ENCODE measurements at places on chromosomes 6 and 20.

- no peak for DNase-seq
Observed at GRCh38 chr6:13453153-13453552, 34.2 kb downstream of the GFOD1 start.

DNA sequence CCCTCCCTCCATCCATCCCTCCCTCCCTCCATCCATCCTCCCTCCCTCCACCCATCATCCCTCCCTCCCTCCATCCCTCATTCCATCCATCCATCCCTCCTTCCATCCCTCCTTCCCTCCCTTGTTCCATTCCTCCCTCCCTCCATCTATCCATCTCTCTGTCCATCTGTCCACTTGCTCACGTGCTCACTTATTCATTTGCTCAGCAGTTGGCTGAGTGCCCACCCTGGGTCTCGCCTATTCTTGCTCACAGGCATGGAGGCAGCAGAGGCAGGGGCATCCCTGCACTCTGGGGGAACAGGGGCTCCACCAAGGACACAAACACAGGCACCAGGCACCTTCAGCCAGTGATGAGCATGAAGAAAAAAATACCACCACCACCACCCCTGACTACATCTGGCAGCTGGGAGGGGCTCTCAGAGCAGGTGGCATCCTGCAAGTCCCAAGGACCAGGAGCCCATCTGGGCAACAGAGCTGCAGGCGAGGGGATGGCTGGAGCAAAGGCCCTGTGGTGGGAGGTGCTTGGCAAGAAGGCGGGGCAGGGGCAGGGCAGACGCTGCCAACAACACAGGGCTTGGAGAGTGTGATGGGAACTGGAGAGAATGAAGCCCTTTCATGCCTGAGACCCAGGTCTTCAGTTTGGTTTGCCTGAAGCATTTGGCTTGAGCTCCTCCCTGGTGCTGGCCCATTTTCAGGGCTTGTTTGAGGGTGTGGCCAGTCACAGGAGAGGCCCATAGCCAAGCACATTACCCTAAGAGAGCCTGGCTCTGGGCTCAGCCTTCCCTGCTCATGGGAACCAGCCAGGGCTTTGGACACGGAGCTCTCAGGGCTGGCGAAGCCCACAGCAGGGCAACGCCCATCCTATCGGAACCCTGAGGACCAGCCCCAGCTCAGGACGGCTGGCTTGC lies 40.2 kb upstream of the MRGBP start:
- no peak for DNase-seq

DNA sequence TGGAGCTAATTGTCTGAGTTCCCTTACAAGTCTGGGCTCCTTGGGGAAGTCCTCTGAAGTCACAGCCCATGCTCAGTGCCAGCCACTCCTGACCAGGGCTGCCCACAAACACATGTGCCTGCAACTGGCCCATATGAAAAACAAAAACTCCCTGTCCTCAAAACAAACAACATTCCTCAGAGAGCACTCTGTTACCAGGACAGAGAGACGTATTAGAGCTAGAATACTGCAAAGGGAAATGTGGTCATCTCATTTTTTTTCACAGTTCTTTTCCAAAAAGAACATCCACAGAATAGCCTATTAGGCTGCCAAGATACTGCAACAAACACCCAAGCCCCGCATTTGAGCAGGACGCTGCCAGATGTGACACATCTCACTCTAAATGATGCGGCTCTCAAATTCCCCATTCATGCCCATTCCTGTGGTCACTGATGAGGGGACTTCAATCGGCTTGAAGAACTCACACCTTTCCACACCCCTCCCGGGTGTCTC lies 71.1 kb downstream of the SLC22A23 start:
- no peak for DNase-seq

- DNase-seq = no peak
Observed at GRCh38 chr20:47070176-47070575, 175.5 kb downstream of the EYA2 start.

DNA sequence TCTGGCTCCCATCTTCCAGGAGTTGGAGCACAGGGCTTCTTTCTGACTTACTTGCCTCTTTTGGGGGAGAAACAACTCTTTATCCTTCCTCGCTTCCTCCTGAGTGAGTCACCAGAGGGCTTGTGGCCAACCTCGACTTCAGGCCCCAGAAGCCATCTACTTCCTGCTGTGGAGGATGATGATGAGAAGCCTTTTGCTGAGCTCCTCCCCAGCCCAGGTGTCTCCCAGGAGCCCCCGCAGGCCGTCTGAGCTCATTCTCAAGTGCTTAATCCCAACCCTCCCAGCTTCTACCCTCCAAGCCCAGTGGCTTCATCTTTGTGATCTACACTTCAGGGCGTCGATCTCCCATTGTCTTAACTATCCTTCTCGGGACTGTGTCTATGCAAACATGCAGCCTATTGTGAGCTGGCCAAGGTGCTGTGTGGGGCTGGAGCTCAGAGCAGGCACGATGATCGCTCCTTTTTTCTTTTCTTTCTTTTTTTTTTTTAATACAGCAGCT lies 27.9 kb downstream of the SDCBP2 start:
- DNase-seq = no peak

DNA sequence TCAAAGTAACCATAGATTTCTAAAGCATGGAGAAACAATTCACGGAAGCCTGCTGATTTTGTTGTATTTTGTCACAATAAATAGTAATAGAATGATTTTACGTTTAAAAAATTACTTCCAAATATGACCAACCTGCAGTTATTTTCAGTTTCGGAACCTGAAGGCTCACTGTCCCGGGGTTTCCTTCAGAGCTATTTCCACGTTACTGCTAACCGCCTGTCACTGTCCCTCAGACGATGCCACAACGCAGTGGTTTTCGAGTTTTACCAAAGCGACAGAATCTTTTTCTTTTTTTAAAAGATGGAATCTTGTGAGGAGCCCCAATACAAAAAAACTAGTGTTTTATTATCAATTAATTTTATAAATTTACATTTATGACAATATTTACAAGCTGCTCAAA lies 40.5 kb downstream of the PSMG4 start:
- no peak for DNase-seq

GRCh38 chr6:27049863-27050781 lies 197.4 kb upstream of the PRSS16 start:
- no peak for DNase-seq

- no peak for DNase-seq
Observed at GRCh38 chr6:103858003-103858402, 1001.7 kb downstream of the HACE1 start.

DNA sequence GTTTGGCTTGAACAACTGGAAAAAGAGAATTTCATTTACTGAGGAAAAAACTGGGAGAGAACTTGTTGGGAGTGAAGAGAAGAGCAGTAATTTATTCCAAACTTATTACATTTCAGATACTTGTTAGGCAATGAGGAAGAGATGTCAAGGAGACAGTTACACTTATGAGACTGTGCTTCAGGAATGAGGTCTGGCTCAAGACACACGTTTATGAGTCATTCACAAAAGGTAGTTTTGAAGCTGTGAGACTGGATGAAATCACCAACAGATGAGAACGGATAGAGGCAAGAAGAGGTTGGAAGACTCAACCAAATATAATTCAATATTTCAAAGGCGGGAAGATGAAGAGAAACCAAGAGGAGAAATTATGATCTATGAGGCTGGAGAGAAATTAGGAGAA lies 70.6 kb upstream of the DEFB112 start:
- DNase-seq = no peak

DNA sequence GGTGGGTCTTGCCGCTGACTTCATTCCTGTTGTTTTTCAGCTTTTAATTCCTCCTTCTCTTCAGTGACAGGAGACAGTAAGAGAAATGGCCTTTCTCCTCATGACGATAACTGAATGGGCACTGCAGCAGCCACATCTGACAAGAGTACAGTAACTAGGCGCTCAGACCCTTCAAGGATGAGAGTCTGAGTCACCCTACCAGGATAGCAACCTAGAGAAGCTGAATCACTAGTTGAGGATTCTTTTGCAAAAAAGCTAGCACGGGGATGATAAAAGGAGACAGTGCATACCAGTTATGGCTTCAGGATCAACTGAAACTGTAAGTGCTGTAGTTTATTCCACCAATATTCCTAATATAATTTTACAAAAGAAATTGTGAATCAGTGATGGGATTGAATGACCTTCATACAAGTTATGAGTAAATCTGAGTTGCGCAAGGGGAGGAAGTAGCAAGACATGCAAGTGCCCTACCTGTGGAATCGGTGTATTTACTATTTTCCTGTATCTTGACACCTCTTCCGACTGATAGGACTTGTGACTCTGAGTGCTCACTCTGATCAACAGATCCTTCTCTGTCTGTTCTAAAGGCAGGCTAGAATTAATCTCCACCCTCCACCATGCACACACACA lies 161.8 kb upstream of the GRIK2 start:
- no peak for DNase-seq

- peak; percentile 84 for DNase-seq
Observed at GRCh38 chr6:165574220-165575157, 88.6 kb downstream of the PDE10A start.

DNA sequence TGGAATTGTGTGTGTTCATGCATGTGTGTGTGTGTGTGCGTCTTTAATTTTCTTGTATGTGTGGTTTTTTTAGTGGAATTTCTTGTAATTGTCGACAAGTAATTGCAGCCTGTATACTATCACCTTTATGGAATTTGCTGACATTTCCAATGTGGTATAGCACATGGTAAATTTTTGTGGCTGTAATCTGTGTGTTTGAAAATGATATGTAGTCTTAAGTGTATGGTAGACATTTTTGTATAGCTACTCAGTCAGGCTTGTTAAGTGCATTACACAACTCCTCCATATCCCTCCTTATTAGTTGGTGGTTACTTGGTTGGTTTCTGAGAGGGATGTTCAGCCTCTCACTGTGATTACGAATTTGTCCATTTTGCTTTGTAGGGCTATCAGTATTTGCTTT lies 384.5 kb upstream of the HSF2 start:
- no peak for DNase-seq

DNA sequence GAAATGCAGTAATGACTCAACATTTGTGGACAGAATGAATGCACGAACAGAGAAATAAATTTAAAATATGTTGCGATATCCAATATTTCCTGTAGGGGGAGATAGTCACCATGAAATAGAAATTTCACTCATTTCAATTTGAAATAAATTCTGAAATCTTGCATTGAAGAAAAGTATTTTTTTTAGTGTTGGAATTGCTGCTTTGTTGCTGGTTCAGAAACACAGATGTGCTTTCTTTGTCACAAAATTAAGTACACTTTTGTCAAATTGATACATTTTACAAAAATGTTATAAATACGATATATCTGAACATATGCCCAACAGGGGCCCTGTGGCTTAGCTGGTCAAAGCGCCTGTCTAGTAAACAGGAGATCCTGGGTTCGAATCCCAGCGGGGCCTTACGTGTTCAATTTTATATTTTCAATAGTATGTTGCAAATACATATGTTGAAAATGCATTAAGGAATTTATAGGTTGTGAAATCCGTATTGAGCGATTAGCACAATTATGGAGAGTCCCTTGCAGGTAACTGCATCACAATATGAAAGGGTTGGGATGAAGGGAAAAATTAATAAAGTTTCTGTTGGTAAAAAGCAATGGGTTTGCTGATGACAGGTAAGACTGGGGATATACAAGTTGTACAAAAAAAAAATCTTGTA lies 85.4 kb upstream of the PRSS16 start:
- peak; percentile 48 for DNase-seq

DNA sequence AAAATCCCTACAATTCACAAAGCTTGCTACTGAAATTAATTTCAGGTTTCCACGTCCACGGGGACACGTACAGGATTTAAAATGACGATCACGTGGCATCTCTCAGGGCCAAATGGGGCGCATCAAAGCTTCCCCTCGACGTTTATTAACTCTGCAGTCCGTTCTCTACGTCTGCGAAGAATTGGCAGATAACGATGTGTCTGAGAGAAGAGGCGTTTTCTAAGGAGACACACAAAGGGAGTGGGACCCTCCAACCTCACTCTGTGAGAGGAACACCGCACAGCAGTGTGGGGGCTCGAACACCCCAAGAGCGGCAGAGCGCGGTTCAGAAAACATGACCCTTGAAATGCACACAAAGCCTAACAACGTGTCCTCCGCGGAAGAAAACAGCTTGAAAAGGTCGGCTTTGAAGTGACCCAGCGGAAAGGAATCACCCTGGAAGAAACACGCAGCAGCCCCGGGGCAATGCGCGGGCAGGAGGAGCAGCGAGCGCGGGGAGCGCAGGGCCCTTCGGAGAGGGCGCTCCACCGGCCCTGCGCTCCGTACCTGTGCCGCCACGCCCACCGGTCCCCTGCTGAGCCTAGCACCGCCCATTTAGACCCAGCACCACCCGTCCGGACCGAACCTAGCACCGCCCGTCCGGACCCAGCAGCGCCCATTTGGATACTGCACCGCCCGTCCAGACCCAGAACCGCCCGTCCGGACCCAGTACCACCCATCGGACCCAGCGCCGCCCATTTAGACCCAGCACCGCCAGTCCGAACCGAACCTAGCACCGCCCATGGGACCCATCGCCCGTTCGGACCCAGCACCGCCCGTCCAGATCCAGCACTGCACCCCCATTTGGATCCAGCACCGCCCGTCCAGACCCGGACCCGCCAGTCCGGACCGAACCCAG lies 1.1 kb upstream of the AFDN start:
- DNase-seq = peak; percentile 32

DNA sequence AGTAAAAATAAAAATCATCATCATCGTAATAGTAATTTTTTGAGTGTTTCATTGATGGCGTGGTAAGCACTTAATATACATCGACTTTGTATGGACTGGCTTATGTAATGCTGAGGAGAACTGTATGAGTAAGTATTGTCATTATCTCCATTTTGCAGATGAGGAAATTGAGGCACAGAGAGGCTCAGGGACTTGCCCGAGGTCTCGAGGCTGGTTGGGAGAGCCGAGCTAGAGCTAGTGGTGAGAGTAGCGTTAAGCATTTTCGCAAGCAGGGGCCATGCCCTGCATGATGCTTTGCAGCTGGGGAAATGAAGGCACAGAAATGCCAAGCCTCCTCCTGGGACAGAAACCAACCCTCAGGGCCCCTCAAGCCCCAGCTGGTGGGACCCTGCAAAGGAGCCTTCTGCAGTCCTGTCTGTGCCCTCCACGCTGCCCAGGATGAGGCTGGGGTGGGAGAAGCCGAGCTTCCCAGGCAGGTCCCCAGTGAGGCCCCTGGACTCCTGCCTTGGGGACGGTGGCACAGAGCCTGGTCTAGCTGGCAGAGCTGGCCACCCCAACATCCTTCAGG lies 31.1 kb upstream of the STX16 start:
- no peak for DNase-seq

DNA sequence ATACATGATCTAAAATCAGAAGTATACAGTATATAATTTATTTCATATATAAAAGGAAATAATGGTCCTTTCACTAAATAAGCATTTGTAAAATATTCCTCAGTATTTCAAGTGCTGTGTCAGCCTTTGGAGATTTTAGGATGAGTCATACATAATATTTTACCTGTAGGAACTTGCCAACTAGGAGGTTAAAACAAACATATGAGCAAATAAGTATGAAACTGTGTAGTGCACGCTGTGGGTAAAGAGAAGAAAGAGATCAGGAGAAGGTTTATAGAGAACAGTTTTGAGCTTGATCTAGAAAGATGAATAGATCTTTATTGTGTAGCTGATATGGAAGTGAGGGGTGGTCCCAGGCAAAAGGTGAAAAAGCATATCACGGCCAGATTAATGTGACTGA lies 169.9 kb upstream of the RNF217 start:
- no peak for DNase-seq

- no peak for DNase-seq
Observed at GRCh38 chr6:52955871-52956270, 39.2 kb downstream of the GSTA4 start.
